ENCODE measurements at places on chromosomes 2 and 18.
A peak's percentile ranks its signal among the peaks of the same experiment; 100 is the strongest.

GRCh38 chr2:46179037-46179621 is 118.1 kb upstream of the EPAS1 start:
- no peak for DNase-seq

DNA sequence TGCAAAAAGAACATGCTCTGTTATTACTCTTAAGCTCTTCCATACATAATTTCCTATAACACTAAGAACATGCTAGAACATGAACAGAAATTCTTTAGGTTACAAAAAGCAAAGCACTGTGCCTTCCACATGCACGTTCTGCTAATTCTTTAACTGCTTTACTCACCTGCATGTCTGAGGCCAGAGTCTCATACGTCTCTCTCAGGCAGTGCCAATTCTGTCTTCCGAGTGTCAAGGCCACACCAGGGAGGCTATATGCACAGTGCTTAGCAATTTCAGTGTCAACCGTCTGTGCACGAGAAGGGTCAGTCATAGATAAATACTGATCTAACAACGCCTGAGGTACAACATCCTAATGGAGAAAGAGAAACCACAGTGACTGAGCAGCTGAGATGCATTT is 55.1 kb downstream of the PPP4R1 start:
- no peak for DNase-seq

DNA sequence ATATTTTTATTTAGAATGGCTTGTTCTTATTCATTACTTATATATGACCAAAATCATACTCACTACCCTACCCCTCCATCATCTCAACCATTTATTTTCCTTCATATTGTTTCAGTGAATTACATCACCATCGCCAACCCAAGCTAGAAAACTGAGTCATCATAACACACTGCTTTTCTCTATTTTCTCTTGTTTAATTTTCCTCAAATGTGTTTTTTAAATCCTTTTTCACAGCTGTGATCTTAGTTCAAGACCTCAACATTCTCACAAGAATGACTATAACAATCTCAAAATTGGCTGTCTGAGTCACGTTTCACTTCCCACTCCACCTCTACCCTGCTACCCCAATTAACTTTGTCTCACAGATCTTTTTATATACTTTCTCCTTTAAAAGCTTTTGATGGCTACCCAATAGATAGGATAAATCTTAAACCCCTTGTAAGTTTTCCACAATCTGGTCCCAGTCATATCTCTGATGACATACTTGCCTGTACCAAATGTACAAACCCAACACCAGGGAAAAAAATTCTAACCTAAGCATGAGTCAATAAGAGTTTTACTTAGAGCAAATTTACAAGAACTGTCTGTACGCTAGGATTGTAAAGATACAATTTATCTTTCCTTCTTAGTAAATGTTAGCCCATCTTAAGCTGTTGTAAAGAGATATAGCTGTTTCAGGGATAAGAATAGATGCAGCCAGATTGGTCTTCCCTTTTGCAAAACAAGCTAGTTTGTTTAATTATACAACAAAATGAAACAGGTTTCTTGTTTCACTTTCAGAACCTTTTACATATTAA is 635.1 kb upstream of the SLC39A10 start:
- DNase-seq, result no peak

DNA sequence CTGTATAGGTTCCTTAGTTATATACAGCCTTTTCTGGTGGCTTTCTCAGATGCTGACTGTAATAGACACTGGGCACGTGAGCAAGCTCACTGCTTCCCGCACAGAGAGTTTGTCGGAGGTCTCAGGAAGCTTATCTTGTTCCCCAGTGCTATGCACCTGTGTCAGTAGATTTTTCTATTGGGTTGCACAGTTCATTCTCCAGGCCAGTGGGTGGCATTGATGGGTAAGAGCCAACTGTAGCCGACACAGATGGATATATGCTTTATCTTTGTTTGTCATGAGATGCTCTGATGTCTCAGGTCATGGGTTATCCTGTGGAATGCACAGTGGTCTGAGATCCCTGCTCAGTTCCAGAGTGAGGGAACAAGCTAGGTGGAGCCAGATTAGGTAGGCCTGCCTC is 293.0 kb downstream of the GRB14 start:
- no peak for DNase-seq

DNA sequence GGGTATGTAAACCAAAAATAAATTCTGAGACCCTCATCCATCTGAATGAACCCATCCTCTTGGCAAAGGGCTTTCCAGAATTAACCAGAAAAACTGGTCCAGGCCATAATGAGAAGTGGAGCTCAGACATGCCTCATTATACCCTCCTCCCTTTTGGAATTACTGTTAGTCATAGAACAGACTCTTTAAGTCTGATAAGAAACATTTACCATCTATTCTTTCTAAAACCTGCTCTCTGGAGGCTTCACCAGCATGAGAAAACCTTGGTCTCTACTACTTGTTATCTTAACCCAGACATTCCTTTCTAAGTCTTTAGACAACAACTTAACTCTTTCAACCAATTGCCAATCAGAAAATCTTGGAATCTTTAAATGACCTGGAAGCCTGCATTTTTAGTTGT is 82.8 kb downstream of the QPCT start:
- DNase-seq, result no peak

DNA sequence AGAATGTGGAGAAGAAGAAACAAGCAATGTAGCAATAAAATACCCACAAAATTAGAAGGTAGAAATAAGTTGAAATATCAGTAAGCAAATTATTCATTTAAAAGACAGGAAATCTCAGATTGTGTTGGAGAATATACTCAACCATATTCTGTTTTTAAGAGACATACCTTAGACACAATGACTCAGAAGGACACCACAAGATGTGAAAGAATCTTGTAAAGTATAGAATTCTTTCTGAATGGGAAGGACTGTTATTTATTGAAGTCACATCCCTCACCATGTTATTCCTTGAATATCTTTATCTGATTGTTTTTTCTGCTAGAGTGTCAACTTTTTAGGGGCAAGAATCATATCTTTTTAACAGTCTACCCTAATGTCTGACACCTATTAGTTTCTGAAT is 50.4 kb downstream of the CTAGE1 start:
- DNase-seq, result no peak

- no peak for DNase-seq
These were observed 204.3 kb downstream of the CAMKMT start for GRCh38 chr2:44566059-44566458.

- DNase-seq, result no peak
These were observed 400.7 kb downstream of the NBAS start for GRCh38 chr2:15160201-15160991.

GRCh38 chr2:41973871-41974270 is 74.0 kb upstream of the PKDCC start:
- no peak for DNase-seq

DNA sequence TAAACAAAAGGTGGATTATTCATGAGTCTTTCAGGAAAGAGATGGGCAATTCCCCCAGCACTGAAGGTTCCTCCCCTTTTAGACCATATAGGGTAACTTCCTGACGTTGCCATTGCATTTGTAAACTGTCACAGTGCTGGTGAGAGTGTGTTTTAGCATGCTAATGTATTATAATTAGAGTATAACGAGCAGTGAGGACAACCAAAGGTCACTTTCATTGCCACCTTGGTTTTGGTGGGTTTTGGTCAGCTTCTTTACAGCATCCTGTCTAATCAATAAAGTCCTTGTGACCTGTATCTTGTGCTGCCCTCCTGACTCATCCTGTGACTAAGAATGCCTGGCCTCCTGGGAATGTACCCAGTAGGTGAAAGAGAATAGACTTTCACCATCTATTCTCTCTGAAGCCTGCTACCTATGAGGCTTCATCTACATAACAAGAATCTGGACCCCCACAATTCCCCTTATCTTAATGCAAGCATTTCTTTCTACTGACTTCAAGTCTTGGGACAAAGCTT is 148.7 kb downstream of the CABLES1 start:
- DNase-seq, result no peak

DNA sequence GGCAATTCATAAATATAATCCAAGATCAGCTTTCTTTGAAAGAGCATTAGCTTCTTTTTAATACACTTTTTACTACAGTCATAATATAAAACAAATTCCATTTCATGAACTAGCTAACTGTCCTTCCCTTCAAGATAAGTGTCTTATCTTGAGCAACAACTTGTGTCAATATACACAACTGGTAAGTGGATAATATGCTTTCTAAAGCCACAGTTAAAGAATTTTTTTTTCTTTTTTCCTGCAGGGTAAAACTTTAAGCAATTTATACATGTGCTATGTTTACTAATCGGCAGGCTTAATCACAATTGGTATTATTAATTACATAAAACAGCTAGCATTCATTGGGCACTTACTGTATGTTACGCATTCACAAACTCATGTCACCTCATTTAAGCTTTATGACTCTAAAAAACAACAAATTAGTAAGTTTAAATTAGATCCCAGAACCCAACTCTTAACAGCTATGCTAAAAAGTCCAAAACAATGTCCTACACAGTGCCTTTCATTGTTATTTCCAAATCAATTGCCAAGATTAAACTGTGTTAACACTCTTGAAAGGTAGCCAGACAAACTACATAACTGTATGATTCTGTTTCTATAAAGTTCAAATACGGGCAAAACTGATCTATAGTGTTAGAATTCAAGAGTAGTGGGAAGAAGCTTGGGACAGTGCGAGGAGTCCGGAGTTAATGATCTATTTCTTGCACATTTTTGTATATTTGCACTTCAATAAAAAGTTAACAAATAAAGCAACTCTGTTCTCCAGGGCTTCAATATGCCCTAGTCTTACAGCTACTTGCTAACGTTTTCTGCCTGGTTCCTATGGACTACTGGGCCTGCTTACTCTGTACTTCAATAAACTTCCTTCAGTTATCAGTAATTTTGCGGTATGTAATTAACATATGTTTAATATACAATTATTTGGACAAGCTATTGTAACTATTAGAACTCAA is 6.0 kb downstream of the TXNL1 start:
- no peak for DNase-seq

- DNase-seq, result no peak
These were observed 19.0 kb downstream of the INO80C start for GRCh38 chr18:35478520-35479435.

DNA sequence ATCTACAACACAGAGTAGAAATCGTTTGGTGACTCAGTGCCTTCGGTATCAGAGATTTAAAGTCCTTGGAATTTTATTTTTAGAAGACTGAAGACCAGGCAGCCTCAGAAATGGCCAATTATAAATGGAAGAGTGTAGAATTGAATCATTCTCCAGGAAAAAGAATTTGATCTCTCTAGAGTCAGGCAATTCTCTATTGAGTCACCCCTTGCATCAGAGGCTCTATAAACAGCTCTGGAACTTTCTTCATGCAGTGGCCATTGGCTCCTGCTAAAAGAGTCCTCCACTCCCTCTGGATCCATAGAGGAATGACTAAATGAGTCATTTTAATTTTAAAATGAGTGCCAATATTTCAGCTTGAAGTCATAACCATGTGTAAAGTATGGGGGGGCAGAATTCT is 816.2 kb downstream of the TDRD15 start:
- no peak for DNase-seq

DNA sequence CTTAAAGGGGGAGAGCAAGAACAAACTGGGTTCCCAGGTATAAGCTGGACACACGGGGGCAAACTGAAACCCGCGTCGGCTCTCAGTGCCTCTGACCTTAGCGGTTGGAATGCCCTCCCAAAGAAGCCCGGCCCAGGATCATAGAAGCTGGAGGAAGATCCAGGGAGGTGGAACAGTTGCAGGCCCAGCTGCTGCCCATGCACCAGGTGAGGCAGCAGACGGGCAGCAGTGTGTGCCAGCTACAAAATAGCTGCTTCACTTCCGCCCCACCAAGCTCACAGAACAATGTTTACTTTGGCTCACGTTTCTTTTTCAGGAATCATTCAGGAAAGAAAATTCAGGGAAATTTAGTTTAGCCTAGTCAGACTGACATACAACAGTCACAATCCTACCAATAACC is 3.9 kb upstream of the ERMN start:
- DNase-seq, result no peak

GRCh38 chr2:186530314-186530713 is 44.3 kb downstream of the ZC3H15 start:
- no peak for DNase-seq

GRCh38 chr2:233553366-233553765 is 13.2 kb downstream of the USP40 start:
- DNase-seq, result no peak

DNA sequence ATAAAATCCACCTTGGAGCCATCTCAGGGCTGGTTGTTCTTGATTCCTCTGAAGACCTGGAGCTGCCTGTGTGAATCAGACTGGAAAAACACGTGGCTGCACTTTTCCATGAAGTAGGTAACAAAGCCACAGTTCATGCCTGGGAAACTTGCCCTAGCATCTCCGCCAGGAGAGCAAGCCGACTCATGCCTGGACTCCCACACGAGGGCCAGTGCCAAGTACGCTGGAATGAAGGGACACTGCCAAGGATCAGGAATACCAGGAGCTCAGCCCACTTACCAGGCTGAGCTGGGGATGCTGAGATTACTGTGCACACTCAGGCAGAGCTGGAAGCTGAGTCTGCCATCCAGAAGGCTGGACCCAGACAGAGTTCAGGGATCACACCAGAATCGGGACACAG is 10.9 kb upstream of the FHL2 start:
- DNase-seq, result peak; percentile 72

GRCh38 chr18:37538526-37539205 is 26.9 kb downstream of the CELF4 start:
- peak; percentile 80 for DNase-seq

- no peak for DNase-seq
These were observed 202.3 kb downstream of the KCNH7 start for GRCh38 chr2:162636206-162636728.

GRCh38 chr18:76464281-76465259 is 30.5 kb downstream of the ZNF516 start:
- peak; percentile 34 for DNase-seq

- no peak for DNase-seq
These were observed 306.0 kb upstream of the COL3A1 start for GRCh38 chr2:188668017-188668680.

GRCh38 chr2:218773881-218774280 is 8.1 kb upstream of the CYP27A1 start:
- DNase-seq, result no peak

GRCh38 chr2:120873958-120874887 is 138.6 kb downstream of the GLI2 start:
- DNase-seq, result no peak

- no peak for DNase-seq
These were observed 118.4 kb downstream of the MEIS1 start for GRCh38 chr2:66553370-66553769.

- no peak for DNase-seq
These were observed 34.8 kb upstream of the MMADHC start for GRCh38 chr2:149622343-149622742.

- DNase-seq, result peak; percentile 84
These were observed 21.0 kb downstream of the SNORC start for GRCh38 chr2:232890896-232891601.

DNA sequence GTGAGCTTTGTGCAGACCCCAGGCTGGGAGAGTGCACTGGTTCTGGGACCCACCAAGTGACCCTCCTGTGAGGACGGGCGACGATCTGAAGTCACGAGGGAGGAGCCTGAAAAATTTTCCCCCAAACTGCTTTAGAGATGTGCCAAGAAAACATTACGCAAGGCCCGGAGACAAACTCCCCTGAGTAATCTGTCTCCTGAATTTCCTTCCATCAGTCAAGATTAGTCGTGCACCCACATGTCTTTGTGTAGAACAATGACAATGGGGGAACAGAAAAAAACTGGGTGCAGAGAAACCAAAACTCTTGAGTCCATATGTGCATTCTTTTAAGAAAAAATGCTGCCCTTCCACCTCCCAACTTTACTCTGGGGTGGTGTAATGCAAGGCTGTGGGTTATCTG is 12.6 kb upstream of the NCK2 start:
- no peak for DNase-seq
